ENCODE measurements at places on chromosomes 11 and 22.

GRCh38 chr11:95140397-95141033, 50.9 kb downstream of the ENDOD1 start:
- DNase-seq = no peak

DNA sequence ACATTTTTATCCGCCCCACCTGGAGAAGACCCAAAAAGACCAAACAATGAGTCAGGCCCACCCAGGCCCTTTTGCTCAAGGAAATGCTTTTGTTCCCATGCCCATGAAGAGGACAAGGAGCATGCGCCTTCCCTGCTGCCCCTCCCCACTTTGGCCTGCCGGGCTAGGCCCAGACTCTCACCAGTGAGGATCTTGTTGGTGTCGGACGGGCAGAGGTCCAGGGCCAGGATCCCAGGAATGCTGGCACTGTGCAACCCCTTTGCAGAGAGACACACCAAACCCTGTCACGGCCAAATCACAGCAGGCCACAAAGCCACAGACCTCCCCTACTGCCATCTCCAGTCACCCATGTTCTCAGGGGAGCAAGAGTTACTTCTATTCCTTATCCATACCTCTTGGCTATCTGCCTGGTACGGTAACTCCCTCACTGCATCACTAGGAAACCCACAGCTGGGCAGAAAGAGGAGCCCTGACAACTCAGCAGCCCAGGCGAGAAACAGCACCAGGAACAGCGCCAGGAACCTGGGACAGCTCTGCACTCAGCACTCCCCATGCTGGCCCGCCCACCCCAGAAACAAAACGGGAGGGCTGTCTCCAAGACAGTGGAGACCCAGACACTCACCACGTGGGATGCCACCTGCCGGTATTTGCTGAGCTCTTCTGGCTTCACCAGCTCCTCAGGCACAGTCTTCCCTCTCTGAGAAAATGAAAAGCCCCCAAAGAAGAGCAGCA, 5.5 kb downstream of the PRPF19 start:
- no peak for DNase-seq

DNA sequence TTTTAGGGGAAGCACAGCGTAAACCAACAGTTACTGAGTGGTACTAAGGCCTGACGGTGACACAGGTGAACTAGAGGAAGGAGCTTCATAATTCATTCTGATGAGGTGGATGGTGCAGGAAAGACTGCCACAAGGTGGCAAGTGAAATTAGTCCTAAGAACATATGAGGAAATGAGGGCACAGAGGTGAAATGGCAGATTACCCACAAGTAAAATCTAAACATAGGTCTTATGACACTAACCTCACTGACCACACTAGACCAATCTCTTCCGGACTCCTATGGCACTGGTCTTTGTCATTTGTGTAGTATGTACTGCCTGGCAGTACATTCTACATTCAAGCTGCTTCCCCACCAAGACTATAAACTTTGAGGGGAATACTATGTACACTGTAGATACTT, 20.2 kb downstream of the GAB2 start:
- no peak for DNase-seq

GRCh38 chr22:44891293-44891747, 118.5 kb downstream of the PHF21B start:
- DNase-seq = no peak

GRCh38 chr22:22168190-22168940, 76.2 kb upstream of the VPREB1 start:
- DNase-seq = peak; percentile 54

DNA sequence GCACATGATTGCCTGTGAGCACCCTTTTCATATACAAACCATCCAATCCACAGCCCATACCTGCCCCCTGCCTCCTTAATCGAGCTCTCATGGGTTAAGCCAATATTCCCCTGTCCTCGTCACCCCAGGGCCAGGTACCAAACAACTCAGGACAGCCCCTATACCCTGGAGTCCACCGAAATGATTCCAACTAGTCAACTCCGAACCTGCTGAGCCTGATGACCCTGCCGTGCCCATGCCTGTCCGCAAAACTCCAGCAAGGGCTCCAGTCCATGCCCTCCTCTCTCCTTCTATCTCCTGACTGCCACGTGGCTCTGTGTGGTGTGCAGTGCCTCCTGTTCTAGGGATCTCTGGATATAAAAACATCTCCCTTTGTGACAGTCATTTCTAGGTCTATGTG, 35.5 kb upstream of the SYT13 start:
- no peak for DNase-seq

DNA sequence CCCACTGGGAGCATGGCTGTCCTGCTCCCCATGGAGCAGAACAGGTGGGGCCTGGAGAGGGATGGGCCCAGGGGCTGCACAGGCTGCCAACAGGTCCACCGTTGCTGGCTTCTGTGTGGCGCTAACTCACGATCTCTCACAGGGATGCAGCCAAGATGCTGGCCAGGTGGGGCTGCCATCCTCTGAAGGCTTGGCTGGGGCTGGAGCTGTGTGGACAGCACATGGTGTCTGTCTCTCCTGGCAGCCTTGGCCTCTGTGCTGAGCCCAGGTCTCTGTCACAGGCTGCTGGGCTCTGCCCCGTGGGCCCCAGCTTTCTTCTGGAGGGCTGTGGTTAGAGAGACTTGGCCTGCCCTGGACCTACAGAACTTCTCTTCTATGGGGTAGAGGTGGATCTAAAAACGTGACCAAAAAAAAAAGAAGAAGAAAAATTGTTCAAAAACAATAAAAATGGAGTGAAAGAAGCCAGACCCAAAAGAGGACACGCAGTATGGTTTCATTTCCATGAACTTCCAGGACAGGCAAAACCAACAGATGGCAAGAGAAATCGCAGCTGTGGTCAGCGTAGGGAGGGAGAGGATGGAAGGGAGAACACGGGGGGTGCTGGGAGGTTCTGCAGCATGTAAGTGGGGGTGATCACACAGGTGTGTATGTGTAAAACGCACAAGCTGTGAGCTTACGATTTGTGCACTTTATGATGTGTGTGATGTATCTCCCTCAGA, 12.2 kb downstream of the PARVG start:
- DNase-seq = no peak

DNA sequence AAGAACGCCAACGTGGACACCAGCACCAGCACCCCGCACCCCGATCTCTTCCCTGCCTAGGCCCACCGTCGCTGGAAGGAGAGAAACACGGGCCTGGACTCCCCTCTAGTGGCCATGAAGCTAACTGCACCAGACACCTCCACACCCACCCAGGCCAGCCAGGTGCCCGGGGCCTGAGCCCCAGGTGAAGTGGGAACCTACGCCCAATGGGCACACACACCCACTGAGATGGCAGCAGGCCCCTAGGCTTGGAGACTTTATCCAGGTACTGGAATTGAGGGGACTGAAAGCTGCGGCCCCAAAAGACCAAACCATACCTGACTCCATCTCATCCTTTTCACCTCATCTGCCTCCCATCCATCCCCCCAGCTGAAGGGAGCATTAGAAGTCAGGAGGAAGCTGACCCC, 81.0 kb downstream of the BUD13 start:
- peak; percentile 33 for DNase-seq

GRCh38 chr11:117881217-117881616, 4.8 kb upstream of the FXYD6 start:
- no peak for DNase-seq

GRCh38 chr22:43782448-43782847, 29.7 kb downstream of the EFCAB6 start:
- DNase-seq = no peak

DNA sequence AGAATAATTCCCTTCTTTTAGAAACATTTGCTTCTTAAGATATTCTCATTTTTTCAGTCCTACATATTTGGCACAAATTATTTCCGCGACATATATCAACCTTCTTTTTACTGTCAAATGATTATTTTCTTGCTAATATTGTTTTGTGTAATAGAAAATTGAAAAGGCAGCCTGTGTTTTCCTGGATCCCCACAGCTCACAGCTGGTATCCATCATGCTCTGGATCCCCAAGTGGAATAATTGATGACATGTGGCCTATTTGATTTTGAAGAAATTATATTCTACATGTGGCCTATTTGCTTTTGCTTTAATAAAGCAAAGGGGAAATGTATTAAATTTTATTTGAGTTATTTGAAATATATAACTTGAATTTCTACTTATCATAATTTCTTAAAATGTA, 199.4 kb upstream of the LUZP2 start:
- DNase-seq = no peak

DNA sequence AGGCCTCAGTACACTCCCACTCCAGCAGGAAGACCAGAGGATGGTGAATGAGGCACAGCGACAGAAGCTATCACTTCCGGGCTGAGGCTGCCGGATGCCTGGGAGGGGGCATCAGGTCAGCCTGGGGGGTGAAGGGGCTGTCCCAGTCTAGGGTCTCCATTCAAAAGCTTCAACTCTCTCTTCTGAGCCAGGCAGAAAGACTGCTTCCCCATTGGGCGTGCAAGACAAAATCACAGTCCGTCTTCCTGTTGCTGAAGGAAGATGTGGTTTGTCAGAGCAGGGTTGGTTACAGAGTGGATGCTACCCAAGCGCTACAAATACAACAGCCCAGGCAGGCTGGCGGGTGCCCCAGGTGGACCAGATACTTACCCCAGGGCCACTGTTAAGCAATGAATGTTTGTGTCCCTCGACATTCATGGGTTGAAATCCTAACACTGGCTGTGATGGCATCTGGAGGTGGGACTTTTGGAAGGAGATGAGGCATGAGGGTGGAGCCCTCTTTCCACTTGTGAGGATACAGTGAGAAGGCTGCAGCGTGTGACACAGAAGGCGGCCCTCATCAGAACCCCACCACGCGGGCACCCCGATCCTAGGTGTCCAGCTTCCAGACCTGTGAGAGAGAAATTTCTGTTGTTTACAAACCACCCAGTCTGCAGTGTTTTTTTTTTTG, 12.0 kb downstream of the UPK3A start:
- DNase-seq = no peak

- no peak for DNase-seq
These were observed 45.5 kb downstream of the MS4A2 start for GRCh38 chr11:60133917-60134316.

- DNase-seq = no peak
These were observed 617.4 kb downstream of the SOX6 start for GRCh38 chr11:15738931-15739330.

- no peak for DNase-seq
These were observed 1.3 kb upstream of the FAM118A start for GRCh38 chr22:45308391-45308956.

DNA sequence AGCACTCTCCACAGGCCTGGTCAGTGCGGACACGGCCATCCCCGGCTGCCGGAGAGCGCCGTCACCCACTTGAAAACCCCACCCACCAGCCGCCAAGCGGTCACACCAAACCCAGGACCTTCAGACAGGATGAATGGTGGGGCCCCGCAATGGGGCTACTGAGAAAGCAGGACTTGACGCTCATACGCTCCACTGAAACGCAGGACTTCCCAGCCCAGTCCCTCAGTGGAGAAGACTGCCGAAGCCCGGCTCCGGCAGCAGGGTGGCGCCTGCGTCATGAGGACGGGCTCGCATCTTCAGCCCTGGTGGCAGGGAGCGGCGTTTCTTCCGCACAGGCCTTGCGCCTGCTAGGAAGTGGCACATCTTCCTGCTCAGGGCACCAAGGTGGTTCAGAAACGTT, 15.3 kb upstream of the PHLDA2 start:
- no peak for DNase-seq

DNA sequence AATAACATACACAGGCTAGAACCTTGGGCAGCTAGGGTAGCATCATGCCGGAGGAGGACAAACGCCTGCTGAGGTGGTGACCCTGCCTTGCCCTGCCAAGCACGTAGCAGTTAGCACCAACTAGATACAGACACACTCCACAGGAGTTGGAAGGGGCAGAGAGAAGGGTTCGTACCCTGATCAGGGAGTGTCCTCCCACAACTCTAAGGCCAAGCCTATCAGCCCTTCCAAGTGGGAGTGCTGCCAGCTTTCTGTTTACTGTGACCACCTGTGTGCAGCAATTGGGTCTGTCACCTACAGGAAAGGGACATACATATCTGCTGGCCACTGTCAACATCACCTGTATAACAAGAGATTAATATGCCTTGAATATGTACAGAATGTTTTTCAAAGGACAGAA, 1.9 kb upstream of the THAP7 start:
- DNase-seq = no peak

GRCh38 chr22:46845296-46846149, 83.1 kb downstream of the TBC1D22A start:
- DNase-seq = peak; percentile 71

- peak; percentile 53 for DNase-seq
These were observed 5.3 kb downstream of the HNRNPUL2 start for GRCh38 chr11:62721994-62722393.

DNA sequence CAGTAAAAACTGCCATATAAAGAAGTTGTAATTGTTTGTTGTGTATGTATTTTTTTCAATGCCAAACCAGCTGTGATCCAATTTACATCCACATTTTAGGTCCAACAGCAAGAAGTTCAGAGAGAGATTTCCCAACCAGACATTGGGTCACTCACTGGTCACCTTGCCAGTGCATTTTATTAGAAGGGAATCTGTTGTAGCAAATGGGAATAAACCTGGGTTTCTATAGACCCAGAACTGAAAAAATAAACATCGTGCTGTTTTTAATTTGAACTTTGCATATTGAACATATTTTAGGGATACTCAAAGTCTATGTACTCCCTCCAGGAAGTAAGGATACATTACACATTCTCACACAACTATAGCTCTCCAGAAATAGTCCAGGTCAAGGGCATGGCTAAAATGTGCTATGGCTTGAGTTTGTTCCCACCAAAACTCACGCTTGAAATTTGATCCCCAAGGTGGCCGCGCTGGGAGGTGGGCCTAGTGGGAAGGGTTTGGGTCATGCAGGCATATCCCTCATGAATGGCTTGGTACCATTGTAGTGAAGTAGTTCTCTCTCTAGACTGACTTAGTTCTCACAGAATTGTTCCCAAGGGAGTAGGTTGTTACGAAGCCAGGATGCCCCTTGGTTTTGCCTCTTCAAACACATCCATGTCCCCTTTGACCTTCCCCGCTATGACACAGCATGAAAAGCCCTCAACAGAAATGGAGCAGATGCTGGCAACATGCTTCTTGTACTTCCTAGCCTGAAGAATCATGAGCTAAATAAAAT, 90.9 kb downstream of the RRAS2 start:
- no peak for DNase-seq

DNA sequence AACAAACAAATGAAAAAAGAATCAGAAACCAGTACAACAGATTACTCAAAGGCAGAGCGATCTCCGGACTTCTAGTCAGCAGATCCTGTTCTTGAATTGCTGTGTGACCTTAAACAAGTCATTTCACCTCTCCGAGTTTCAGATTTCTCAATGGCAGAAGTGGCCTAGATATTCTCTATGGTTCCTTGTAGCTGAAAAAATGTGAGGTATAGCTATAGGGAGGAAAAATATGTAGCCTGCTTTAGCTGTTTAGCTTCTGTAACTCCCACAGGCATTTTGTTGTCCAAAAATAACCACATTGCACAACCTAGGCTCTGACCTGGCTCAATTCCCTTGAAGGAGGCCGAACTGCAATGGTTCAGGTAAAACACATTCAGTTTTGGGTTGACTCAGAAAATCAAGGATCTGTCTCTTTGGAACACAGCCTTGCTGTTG, 100.7 kb downstream of the DBX1 start:
- DNase-seq = no peak

GRCh38 chr22:18056807-18057474, 20.8 kb upstream of the PEX26 start:
- DNase-seq = no peak

Data from fibroblast of skin of right biceps (primary cell).